ENCODE measurements at places on chromosomes 13 and 19.

DNA sequence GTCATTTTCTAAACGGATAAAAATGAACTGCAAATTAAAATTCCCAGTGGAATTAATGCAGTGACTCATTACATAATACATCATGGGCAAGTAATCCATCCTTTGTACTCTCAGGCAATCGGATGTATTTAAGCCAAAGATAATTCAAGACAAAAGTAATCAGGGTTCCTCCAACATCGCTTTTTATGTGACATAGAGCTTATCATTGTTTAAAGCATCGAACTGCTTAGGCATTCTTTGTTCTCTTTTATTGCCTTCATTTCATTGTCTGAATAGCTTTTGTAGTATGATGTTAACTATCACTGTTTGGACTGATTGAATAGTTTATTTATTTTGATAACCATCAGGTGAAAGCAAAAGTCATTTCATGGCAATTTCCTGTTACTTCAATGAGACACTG lies 209.4 kb downstream of the ITGBL1 start:
- DNase-seq, result no peak

DNA sequence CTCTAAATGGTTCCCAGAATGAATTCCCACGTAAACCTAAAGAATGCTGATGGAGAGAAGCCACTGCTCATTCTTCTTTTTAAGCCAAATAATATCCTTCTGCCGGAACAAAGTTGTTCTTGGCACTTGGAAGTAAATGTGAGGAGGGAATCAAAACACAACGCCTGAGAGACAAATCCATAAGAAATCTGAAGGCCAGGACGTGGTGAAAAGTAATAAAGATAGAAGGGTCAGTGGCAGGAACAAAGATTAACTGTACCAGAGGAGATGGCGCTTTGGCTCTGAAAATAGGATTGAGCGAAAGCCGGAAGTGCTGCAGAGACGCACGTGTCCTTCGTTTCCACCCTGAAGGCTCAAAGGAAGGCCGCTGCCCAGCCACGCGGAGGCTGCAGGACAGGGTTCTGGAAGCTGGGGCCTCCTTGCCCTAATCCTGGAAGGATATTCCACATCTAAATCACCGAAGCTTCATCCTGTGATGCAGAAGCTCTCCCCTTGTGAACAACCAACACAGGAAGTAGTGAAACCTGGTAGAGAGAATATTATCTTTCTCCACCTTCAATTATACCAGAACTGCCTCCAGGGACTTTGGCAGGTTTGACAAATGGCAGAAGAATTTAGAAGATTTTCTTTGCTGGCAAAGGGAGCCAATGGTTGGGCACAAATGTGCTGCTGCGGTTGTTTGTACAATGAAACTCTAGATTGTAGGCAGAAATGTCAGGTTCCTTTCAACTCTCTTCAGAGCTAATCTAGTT lies 214.6 kb upstream of the SERP2 start:
- DNase-seq, result no peak

GRCh38 chr13:98365302-98365701 lies 188.2 kb upstream of the RNF113B start:
- DNase-seq, result no peak

DNA sequence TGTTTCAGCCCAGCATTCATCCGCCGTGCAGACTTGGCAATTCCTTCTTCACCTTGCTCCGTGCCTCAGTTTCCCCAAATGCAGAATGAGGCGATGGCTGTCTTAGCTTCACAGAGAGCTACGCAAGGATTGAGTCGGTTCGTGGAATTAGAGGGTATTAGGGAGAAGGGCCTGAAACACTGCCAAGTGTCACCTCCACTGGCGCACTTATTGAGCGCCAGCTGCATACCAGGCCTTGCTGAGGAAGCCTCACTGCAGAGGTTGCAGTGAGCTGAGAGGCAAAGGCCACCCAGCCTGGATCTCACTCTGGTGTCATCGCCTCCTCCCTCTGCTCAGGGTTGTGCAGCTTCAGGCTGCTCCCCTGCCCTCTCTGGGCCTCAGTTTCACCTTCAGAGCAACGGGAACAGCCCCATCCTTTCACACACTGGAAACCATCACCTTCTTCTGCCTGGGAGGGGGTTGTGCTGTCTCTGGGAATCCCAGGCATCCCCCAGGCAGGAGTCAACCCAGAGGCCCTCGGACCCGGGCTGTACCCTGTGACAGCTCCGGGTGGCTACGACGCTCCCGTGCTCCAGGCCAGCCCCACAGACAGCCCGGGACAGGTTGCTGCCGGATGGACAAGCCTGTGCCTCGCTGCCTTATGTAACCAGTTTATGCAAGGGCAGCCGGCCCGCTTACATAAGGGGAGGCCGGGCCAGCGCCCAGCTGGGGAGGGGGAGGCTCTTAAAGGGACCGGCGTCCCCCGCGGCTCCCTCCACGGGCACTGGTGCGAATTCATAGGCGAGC lies 31.9 kb downstream of the NFIC start:
- DNase-seq, result no peak

DNA sequence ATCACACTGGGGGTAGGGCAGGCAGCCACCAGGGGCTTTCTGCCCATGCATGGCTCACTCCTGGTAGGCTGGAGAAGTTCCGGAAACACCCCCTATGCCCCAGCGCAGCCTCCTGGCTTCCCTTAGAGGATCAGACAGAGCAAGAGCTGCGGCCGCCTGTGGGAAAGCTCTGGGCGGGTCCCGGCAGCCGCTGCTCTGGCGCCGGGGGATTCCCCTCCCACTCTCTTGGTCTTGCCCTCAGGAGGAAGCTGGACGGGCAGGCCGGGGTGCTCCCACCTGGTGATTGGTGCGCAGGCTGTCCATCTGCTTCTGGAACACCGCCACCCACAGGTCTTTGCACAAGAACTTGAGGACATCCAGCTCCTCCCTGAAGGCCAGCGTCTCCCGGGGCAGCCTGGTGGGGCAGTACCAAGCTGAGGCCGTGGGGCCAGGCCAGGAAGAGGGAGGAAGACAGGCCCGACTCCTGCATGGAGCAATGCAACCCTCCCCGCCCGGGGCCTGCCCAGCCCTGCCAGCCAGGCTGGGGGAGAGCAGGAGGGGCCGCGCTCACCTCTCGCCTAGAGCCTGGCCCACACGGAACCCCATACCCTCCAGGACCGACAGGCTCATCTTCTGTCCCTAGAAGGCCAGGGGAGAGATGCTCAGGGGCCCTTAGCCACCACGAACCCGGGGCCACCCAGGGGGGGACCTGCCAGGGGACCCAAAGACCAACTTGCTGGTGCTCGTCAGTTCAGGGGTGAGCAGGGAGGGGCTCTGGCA lies 4.0 kb upstream of the NKPD1 start:
- no peak for DNase-seq

DNA sequence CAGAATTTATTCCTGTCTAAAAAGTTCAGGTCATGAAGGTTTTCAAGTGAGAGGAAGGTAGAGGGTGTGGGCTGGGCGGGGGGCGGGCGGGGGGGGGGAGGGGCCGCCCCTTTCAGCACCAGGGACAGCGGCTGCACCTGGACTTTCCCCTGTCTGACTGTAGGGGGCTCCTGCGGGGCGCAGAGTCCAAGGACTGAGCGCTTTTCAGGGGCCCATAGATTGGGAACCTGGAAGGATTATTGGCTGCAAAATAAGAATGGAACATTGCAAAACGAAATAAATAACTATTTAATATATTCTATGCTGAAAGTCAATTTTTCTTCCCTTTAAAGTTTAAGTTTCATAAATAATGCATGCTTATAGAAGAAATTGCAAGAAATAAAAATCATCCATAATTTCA lies 8.9 kb upstream of the CYP4F3 start:
- DNase-seq, result peak; percentile 30

- no peak for DNase-seq
Observed at GRCh38 chr19:35757231-35757748, 461 bp upstream of the HSPB6 start.

DNA sequence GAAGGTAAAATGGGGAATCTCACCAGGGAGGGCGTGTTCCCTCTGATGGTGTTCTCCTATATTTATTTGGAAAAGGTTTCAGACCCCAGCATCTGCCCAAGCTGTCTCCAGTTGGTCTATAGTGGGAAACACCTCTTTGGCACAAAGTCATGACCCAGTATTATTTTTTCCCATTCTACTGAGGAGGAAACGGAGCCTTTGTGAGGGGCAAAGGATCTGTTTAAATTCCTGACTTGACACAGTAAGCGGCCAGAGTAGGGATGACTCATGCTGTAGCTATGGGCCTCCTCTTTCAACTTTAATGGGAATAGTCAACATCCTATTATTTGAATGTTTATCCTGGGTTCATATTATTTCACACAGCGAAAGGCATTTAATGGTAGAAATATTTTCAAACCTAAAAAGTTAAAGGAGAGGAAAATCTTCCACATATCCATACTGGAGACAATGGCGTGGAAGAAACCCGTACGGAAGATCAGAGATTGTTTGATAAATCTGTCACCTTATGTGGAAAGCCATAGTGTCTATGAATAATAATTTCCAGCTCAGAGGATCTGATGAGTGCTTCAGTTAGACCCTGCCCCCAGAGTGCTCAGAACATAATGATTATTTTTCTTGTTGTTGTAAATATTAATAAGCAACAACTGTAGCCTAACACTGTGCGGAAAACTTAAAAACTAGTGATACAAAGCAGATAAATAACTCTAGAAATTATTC lies 126.0 kb downstream of the FOXO1 start:
- no peak for DNase-seq

DNA sequence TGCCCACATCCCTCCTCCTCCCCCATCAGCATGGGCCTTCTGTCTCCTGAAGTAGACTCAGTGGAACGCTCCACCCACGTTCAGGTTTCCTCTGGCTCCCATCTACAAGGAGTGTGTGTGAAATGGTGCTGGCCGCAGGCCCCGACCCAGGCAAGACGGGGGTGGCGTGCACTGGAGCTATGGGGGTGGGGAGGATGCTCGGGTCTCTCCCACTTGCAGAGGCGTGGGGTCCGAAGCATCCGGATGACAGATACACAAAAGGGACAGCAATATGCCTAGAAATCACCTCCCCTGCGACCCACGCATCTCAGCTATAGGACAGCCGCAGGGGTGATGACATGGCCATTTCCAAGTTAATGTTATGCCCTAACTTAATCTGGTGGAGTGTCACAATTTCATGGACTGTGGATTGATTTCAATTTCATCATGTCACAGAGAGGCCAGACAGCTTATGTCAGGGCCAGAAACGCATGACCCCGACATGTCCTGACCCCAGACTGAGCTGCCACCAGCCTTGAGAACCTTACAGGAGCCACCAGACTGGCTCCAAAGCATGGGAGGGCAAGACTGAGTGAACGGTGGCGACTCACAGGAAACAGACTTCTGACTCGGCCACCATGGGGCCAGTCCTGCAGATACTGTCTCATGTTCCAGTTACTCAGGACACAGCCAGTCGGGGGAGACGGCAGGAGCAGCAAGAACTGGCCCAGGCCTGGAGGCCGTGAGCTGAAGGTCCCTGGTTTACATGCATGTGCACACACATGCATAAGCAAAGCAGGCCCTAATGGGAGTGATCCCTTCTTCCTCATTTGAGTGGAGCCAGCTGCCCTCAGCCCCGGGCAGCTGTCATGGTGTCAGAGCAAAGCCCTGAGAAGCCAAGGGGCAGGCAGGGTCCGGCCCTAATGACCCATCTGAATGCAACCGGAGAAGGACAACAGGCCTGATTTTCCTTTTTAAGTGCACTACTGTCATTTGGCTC lies 82.2 kb downstream of the SLC7A1 start:
- DNase-seq, result no peak

Data from activated gamma-delta T cell treated with Interleukin-2 at 50 U/mL for 16 hours (primary cell).